ENCODE measurements at places on chromosomes 4 and X.

GRCh38 chr4:184950117-184950830 lies 68.0 kb upstream of the HELT start:
- DNase-seq, result no peak

DNA sequence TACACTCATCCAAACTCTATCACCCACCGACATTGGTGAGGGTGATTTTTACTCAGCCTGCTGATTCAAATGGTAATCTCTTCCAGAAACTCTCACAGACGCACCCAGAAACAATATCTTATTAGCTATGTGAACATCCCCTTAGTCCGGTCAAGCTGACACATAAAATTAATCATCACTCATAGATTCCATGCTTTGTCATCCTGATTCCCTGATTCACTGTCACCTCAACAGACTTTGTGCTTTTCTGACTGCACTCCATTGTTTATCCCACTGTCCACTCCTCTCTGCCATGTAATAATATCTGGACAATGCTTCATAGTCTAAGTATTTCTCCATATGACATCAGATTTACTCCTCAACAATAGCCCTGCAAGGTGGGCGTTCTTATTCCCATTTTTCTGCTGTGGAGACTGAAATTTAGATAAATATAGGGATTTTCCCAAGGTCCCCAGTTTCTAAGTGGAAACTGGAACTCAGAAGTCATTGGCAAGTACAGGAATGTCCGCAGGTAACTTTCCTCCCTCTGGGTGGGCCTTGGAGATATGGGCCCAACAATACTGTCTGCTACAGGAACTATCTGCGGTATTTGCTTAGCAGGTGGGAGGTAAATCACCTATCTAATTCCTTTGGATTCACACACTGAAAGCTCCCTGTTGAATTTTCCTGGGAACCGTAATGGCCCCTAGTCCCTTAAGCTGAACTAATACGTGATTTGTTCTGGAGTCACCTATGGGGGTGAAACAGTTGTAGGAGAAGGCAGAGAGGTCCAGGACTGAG lies 228.6 kb upstream of the BCOR start:
- no peak for DNase-seq

GRCh38 chrX:129759576-129760061 lies 20.1 kb upstream of the SASH3 start:
- DNase-seq, result no peak

GRCh38 chr4:184329659-184330400 lies 112.2 kb upstream of the ENPP6 start:
- DNase-seq, result no peak

DNA sequence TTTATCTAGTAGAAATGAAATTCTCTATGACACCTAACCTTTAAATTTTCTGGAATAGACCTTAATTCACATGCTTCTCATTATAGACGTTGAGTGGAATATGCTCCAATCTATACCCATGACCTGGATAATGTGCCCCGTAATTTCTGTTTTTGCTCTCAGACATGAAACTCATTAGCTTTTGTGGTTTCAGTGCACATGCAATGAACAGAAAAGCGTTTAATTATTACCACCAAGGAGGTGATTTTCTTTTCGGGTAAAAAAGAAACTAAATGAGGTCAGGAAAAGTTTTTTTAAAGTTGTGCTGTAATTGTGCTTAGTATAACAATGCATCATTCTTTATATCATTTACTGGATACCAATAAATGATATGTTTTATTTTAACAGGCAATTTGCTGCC lies 1703.9 kb upstream of the TENM3 start:
- no peak for DNase-seq

DNA sequence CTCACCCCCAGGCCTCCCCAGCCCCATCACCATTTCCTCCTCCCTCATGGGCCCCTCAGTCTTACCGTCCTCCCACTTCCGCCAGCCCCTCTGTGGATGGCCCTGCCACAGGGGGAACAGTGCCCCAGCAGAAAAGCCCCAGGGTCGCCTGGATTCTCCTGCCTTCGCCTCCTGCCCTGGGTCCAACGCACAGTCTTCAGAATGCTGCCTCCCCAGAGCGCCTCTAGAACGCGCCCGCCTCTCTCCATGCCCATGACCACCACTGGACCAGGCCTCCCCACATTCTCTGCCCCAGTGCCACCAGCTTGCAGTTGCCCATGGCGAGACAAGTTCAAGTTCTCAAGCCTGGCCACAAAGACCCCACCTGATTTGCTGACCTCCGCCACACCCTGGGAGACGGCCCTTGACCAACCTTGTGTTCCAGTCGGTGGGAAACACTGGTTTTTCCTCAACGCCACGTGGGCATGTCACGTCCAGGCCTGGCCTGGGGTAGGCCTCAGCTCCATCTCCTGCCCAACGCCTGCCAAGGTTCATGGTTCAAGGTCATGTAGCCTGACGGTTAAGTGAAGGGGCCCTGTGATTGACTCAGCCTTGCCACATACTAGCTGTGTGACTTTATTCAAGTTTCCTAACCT lies 634 bp upstream of the PLXNB3 start:
- peak; percentile 2 for DNase-seq

- no peak for DNase-seq
Measured at GRCh38 chrX:22538580-22538979, 265.9 kb downstream of the CBLL2 start.

DNA sequence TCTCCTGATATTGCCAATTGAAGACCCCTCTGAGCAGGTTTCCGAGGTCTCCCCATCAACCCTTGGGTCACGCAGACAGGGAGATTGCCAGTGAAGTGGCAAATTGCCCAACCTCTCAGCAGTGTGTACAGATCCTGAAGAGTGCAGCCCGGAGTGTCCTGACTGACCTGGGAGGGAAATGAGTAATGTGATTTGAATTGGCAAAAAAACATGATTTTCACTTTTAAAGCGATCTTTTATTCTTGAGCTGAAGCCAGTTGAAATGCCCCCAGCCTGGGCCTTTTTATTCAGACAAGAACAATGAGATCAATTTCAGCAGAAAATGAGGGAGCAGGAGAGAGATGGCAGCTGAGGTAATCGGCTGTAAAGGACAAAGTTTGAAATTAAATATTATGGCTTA lies 401.8 kb downstream of the RAPGEF2 start:
- no peak for DNase-seq

DNA sequence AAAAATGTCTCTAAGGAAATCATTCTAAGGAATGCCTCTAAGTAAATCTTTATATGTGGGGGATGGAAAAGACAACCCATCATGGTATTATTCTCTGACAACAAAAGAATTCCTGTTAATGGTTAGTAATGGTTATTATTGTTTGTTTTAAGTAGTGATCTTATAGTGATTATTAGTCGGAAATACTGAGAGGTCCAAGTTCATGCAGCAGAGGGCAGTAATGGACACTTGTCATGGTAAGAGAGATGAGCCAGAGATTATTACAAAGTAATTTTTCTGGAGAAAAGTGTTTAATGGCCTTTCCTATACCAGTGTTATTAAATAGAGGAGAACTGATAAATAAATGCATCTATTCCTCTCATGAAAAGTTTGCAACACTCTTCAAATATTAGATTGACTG lies 8.1 kb upstream of the DKK2 start:
- DNase-seq, result no peak

DNA sequence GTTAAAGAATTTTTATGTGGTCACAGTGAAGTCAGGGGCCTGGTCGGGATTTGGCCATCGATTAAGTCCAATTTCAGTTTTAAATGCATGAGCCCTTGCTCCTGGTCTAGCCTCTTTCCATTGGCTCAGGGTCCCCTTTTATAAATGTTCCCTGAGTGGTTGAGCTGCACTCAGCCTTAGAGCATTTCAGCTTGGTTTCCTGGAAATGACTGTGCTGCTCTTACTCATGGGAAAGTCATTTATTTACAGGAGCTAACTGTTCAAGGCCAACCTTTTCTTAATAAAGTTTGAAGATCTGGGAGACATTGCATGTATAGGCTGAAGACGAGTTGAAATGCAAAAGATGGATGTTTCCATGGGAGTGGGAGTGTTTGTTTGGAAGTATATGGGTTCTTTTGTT lies 98.8 kb upstream of the CLNK start:
- no peak for DNase-seq

DNA sequence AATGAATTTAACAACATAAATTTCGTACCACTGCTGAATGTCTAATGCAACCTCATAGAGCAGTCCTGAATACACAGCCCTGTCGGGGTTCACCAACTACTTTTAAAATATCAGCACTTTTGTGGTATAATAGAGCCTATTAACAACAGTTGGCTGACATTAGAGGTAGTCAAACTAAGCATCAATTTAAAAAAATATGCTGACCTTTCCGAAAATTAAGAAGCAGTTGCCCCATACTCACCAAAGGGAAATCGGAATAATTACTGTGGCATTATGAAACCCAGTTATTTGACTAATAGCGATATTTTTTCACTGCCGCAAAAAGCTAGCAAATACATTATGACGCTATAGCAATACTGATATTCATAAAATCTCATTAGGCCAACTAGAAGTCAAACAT lies 273.5 kb upstream of the PPARGC1A start:
- DNase-seq, result no peak

DNA sequence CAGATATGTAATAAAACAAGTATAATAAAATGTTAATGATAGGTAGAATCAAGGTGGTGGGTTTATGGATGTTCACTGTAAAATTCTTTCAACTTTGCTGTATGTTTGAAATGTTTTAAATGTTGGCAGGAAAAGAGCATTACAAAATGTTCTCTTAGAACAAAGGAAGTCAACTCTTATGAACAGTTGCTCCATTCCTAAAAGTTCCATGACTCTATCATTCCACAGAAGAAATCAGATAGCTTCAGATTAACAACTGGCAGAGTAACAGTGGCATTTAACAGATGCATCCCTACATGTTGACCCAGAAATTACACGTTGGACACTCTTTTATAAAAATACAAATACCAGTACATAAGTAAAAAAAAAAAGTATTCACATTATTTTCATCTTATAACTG lies 2023.7 kb downstream of the ARAP2 start:
- no peak for DNase-seq

GRCh38 chr4:54473077-54473545 lies 184.6 kb upstream of the KIT start:
- DNase-seq, result peak; percentile 5

DNA sequence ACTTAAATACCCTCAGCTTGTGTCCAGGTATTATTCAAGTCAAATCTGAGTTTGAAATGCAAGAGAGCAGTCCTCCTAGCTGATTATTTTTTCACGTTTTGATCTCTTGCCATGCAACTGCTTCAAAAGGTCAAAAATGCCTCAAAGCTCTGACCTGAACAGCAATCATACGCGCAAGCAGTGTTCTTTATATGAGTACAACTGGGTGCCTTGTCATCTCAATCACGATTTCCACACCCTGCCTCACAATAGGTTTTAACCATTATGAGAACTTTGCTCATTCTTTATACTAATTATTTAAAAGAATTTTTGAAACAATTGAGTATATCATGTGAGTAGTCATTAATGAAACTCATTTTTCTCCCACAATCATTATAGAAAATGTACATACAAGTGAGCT lies 649.1 kb downstream of the DMD start:
- DNase-seq, result no peak

DNA sequence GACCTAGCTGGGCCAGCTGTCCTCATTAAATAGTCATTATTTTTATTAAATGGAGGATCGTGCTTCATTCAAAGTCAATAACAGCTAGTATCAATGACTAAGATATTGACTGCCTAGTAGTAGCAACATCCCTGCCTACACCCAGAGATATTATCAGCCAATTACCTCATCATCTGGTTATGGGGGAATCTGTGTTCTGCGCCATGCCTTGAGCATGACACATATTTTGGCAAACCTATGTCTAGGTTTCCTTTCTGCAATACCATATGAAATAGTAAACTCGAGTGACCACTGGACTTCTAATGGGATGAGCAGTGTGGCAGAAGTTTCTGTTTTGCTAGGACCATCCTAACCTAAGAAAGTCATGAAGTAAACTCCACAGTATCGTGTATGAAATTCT lies 50.0 kb upstream of the AADAT start:
- DNase-seq, result no peak

DNA sequence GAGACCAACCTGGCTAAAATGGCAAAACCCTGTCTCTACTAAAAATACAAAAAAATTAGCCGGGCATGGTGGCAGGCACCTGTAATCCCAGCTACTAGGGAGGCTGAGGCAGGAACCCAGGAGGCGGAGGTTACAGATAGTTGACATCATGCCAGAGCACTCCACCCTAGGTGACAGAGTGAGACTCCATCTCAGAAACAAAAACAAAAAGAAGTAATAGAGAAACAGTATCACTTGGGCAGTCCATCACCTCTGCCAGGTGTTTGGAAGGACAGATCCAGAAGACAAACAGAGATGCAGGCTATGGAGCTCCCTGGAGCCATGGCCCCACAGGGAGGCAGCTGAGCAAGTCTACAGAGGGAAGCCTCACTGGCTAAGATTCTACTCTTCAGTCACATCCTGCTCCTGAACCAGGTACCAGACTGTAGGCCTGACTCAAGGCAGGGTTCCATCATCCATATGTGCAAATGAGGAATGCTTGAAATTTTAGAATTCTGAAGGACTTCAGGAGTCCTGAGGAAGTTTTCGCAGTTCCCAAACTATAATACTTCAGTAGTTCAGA lies 81.4 kb upstream of the CPEB2 start:
- no peak for DNase-seq

- DNase-seq, result no peak
Measured at GRCh38 chrX:121032531-121032930, 14.9 kb upstream of the GLUD2 start.

DNA sequence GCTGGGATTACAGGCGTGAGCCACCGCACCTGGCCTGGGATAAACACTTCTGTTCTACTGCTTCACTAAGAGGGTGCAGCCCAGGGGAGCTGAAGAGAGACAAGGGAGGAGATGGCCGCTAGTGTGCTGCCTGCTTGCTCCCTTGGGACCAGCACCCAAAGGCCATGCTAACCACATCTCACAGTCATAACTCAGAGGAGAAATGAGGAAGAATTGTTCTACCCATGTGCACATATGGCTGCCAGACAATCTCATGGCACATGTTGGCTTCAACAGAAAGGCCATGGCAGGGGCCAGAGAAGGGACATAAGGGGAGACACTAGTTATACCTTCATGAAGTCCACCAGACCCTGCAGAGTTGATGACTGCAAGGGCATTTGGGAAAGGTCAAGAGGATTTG lies 22.4 kb downstream of the CLDN22 start:
- DNase-seq, result no peak

DNA sequence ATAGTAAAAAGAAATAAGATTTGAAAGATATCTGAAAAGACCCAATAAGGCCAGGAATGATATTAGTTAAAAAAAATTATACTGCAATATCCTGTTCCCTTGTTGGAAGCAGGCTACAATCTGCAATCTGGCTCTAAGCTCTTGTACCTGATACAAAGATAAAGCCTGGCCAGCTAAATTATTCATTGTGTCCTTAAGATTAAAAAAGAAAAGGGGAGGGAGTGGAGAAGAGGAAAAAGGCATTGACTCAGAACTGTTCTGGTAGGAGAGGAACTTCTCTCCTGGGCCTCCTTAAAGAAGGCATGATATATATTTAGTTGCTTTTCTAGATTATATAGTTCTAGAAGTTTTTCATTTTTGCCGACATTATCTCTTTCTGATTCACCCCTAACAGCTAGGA lies 46.7 kb downstream of the IRF2 start:
- no peak for DNase-seq

DNA sequence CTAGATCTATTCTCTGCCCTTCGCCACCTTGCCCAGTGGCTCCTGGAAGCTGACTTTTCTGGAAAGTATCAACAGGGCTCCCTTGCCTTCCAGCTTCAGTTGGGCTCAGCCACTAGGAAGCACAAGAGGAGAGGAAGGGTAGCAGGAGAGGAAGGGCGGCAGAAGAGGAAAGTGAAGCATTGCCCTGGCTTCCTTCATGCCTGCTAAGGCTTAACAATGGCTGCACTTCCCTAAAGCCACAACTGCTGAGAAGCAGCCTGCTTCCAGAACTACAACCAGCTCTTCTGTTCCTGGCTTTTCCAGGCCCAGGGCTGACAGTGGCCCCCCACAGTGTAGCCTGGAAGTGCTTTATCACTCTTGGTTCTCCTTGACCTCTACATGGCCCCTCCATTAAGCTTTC lies 29.1 kb upstream of the PGM2 start:
- no peak for DNase-seq

Data from left colon (tissue), 2 donors.